ENCODE measurements at places on chromosomes 5 and 9.

GRCh38 chr5:179111267-179112207, 51.4 kb downstream of the ZNF354C start:
- DNase-seq = no peak

GRCh38 chr5:17415321-17415758, 82.7 kb upstream of the TAF11L2 start:
- no peak for DNase-seq

DNA sequence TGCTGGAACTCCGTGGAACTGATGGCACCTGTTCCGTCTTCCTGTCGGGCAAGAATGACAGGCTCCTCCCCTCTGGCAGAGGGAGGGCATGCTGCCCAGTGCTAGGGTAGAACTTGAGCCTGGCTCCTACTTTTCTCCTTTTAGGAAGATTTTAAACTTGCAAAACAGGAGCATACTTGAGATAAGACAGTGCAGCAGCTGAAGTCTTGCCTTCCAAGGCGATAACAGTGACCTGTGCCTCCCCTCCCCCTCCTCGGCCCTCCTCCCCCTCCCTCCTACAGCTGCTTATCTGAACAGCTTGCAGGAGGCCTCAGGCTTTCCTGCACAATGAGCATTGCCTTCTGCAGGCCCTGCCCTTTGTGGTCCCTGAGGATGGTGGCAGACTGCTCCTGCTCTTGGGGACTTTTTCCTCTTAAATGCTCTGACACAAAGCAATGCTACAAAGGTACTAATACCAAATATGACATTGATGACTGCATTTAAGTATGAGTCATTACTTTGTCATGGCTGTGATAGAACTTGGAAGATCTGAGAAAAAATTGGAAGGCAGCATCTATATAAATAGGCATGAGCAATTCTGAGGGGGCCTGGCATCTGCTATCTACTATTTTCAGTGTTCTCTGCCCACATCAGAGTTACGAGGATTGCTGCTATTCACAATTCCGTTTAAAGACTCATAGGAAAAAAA, 2.0 kb downstream of the GADD45G start:
- DNase-seq = no peak

- DNase-seq = no peak
Measured at GRCh38 chr5:96142184-96142781, 180.6 kb upstream of the ELL2 start.

GRCh38 chr5:102863764-102864560, 108.9 kb downstream of the PAM start:
- no peak for DNase-seq

DNA sequence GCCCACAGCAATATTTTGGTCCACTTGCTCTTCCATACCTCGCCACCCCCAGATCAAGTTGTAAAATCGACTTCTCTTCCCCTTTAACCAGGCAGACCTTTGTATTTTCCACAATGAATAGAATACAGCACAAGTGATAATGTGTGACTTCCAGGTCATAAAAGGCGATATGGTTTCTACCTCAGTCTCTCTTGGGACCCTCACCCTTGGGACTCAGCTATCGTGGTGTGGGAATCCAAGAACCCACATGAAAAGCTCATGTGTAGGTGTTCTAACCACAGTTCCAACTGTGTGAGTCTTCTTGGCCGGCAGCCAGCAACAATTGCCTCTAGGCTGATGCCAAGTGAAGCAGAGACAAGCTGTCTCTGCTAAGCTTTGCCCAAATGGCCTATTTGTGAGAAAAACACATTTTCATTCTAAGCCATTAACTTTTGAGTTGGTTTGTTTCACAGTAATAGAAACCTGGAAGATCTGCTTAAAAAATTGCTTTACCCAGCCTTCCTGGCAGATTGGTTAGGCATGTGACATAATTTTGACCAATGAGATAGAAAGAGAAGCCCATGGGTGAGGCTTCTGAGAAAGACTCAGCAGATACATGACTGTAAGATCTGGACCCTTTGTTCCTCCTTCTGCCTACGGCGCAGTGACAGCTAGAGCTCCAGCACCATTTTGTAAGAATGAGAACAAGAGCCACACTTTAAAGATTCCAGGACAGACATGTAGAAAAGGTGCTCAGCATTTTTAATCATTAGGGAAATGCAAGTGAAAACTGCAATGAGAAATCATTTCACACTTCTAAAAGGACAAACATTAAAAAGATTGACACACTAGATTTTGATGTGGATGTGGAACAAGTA, 18.3 kb upstream of the MLLT3 start:
- DNase-seq = peak; percentile 23

DNA sequence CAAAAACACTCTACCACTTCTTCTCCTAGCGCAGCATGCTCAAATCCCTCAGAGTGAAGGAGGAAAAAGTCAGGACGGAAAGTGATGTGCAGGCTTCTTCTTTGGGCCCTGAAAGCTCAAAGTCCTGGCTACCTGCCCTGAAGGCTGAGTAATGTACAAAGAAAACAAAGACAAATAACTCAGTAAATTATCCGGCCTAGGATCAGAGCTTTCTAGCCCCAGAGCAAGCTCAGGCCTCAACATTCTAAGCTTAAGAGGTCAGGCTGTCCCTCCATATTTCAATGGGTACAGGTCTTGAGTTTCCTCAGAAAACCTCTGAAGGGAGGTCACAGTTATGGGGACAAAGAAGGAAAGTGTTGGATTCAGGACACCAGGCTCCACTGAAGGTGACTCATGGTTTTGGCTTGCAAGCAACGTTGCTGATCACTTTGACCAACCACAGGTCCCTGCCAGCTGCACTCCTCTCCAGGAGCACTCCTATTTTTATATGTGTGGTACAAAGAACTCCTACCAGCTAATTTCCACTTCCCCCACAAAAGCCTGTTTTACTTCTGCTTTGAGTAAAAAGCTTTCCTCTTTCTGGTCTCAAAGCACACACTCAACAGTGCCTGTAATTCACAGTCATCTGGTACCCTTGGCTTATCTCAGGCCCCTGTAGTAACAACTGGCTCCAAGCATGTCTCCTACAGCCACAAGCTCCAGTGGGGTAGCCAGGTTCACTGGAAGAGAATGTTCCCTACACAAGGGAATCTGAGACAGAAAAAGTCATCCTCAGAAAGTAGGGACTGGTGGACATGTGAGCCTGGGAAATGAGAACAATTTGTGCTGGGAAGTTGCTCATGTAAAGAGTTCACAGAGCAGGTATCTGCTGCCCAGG, 115.7 kb downstream of the UGCG start:
- DNase-seq = peak; percentile 56

DNA sequence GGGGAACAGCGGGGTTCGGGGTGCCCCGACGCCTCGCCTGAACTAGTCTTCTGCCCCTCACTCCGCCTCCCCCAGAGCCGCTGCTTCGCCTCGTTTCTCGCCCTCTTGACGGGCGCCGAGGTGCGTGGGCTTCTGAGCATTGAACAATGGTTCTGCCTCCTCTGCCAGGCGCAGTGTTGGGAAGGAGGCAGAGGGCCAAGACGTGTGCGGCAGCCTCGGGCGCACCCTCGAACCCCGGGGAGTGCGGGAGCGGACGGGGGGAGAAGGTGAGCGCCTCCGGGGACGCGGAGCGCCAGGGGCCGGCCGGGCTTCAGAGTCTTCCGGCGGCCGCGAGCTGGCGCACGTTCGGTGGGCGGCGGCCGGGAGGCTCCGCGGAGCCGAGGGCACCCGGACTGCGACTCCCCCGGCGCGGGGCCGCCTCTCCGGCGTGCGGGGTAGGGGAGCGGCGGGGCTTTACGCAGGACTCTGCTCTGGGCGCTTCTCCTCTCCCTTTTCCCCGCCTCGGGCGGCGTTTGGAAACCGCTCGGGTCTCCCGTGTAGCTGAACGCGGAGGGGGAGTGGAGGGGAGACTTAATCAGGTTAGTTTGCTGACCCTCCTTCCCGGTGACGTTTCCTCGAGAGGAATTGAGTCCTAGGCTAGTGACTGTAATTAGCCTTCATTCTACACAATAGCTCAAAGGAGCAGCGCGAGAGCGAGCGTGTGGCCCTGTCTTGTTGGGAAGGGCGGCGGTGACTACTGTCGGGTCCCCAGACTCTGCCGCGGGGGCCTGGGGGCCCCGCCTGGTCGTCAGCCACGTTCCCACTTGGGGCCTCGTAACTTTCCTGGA, 1.1 kb downstream of the VLDLR start:
- DNase-seq = no peak

GRCh38 chr5:120306303-120306702, 157.8 kb upstream of the PRR16 start:
- no peak for DNase-seq

GRCh38 chr5:111478266-111478665, 34.1 kb downstream of the STARD4 start:
- DNase-seq = no peak

DNA sequence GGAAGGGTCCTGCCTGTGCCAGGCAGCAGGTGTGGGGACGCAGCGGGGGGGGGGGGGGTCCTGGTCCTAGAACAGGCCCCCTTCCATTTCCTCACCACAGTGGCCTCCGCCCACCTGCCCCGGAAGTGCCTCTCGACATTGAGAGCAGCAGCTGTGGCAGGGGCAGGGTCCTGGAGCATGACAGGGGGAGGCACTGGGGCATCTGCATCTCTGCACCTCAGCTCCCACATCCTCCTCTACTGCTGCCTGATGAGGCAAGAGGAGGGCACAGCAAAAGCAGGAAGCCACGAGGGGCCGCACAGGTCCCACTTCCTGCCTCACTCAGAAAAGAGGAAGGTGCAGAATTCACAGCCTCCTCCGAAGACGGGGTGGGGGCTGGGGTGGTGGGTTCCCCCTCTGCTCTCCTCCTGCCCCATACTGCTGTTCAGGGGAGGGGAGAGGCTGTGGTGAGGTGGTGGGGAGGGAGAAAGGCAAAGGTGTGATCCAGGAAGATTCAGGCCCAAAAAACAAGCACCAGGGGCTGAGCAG, 14.8 kb downstream of the AKNA start:
- DNase-seq = no peak

- no peak for DNase-seq
Measured at GRCh38 chr9:69001921-69002320, 12.0 kb downstream of the PRKACG start.

GRCh38 chr5:82396871-82397514, 118.8 kb upstream of the RPS23 start:
- DNase-seq = peak; percentile 83

DNA sequence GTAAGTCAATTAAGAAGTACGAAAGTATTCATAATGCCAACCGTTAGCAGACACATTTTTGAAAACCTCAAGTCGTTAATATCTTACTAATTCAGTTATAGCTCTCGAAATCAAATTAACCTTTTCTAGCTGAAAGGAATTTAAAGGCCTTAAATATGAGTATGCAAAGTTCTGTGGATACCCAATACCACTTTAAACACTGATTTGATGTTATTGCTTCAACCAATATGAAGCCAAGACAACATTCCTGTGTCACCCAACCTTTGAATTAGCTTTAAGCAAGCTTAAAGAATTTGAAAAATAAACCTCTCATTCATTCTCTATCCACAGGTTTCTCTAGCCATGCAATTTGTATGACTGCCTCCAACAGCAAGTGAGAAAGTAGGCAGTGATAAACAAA, 204.5 kb downstream of the MCTP1 start:
- no peak for DNase-seq

- DNase-seq = no peak
Measured at GRCh38 chr9:105447386-105447813, 434 bp upstream of the FSD1L start.

GRCh38 chr5:179553875-179554274, 3.5 kb downstream of the RUFY1 start:
- DNase-seq = peak; percentile 83

- no peak for DNase-seq
Measured at GRCh38 chr5:154296525-154297159, 106.1 kb downstream of the GALNT10 start.

GRCh38 chr9:27632254-27632653, 59.0 kb upstream of the C9orf72 start:
- no peak for DNase-seq

DNA sequence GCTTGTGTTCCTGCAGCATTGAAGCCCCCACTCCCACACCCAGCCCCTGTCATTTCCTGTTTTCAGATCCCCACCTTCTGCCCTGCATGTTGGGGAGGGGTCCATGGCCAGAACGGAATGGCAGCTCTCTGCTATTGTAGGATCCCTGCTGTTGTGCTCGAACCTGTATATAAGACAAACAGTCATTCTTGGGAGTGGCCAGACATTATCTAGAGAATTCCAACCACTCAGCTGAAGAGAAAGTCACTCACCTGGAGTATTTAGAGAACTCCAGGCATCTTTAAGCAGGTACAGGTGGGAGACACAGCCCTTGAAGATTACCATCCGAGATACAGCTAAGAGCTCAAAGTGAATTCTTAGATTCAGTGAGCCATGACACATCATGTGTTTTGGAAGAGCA, 96.1 kb downstream of the C9orf152 start:
- DNase-seq = no peak

DNA sequence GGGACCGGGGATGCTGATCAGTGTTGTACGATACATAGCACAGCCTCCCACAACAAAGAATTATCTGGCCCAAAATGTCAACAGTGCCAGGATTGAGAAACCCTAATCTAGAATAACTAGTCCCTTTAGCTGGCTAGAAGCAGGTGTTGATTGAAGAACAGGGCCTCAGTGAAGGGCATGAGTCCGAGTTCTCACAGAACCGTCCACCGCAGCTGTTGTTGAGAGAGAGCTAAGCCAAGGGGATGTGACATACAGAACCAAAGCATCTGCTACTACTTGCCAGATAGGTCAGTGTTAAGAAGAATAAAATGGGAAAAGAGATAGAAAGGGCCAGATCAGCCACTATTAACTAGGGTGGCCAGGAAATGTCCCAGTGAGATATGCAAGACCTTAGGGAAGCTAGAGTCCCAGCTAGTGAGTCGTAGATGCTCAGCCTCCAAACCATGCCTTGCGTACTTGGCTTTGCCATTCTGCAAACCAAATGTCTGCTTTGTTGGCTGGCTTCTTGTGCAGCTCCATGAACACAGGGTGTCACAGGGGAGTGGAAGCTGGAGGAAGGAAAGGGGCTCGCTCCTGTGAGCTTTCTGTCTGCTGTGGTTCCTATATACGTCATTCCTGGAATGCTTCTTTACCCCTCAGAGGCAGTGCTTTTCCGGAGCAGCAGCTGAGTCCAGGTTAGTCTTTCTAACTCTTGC, 68.9 kb downstream of the FBXO38 start:
- no peak for DNase-seq

- DNase-seq = no peak
Measured at GRCh38 chr9:22022396-22022795, 13.3 kb upstream of the CDKN2B start.

DNA sequence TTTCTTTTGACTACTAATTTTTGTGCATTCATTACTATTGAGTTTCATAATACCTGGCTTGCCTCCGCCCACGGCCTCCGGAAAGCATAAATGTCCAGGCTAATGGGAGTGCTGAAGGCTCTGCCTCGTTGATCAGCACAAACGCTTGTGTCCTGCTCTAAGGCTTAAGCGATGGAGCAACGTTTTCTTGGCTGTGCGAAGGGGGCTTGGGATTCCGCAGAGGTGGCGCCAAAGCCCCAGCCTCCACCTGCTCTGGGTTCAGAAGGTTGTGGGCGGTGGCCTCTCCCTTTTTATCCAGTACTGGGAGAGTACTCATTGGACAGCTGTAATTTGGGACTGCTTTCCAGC, 19.7 kb downstream of the ANXA2R start:
- DNase-seq = no peak

All from dermis microvascular lymphatic vessel endothelial cell (primary cell).